Activated naive CD4-positive, alpha-beta T cell treated with anti-CD3 and anti-CD28 coated beads, Interleukin-2, amount 50 U/mL, for 72 hours (primary cell): ENCODE measurements at places on chromosomes 7 and 10. TPM values are rescaled to one million over a fixed set of nuclear protein-coding genes. Genes with fewer than 3 reads are reported as not detected.
A peak's percentile ranks its signal among the peaks of the same experiment; 100 is the strongest.

Gene CRCP
- total RNA-seq, result 18.9 TPM

Gene ETV1
- total RNA-seq, result not detected

Gene PRSS58
- not detected for total RNA-seq

Gene INHBA
- total RNA-seq, result 0.12 TPM

Gene RHOBTB1
- 0.08 TPM for total RNA-seq

Gene SFXN4
- total RNA-seq, result 36.4 TPM

Gene LYZL2
- total RNA-seq, result not detected

Gene COL28A1
- total RNA-seq, result not detected

Gene HIP1
- 3.0 TPM for total RNA-seq

Gene ZNF32
- 3.1 TPM for total RNA-seq

Gene CDK14
- 0.80 TPM for total RNA-seq

- no peak for DNase-seq
These were observed 1155.6 kb downstream of the TYW1 start for GRCh38 chr7:68152205-68152604.

- no peak for DNase-seq
These were observed 3.7 kb downstream of the FLNC start for GRCh38 chr7:128833946-128834325.

- no peak for DNase-seq
These were observed 31.5 kb upstream of the KMT2E start for GRCh38 chr7:104982308-104983075.

DNA sequence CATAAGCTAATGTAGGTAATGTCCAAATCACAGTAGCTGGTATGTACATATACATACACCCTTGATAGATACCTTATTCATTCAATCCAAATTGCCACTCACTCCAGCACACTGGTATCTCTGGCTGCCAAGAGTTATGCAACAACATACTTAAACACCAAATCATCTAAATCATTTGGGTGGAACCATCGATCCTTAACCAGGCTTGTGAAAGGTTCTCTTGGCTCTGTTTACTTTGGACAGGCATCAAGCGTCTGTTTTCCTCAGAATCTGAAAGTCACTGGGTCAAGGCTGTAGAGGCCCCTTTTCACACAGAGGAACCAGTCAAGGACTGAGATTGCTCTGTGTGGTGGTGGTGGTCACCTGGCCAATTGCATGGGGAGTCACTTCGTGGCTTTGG is 24.6 kb downstream of the JAZF1 start:
- DNase-seq, result no peak

GRCh38 chr10:71501402-71501801 is 104.7 kb downstream of the CDH23 start:
- no peak for DNase-seq

DNA sequence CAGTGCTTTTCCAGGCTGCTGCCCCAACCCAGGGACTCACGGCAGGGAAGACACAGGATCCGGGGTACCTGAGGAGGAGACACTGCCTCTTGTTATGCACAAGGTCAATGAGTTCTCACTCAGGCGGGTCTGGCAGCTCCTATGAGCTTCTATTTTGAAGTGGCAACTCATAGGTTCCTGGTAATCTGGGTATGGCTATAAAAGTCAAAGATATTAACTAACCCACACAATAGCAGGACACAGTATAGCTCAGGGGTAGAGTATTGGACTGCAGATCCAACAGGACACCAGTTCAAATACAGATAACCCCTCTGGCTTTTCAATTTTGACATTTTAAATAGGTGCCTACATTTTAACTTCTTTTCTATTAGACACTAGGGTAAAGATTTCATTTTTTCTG is 130.3 kb upstream of the ZNF746 start:
- DNase-seq, result no peak

GRCh38 chr7:27208998-27209397 is 9.1 kb upstream of the HOXA13 start:
- no peak for DNase-seq

- no peak for DNase-seq
These were observed 299.9 kb downstream of the GRID1 start for GRCh38 chr10:86066696-86067095.

- DNase-seq, result peak; percentile 31
These were observed 3.8 kb upstream of the ANTXRL start for GRCh38 chr10:46282842-46283574.

DNA sequence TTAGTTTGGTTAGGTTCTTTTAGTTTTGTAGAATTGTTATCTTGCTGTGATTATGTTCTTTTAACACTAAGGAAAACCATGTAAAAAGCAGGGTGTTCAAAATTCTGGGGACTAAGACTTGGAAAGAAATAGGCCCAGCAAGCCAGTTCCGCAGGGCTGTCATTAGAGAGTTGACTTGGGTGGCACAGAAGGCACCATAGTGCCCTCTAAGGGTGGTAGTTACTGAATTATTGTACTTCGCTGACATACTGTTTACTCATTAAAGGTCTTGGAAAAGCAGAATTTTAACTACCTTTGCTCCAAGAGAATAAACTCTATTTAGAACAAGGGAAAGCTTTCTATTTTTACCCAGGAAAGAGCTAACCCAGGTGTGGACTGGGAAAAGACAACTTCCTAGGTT is 86.5 kb downstream of the OTUD1 start:
- no peak for DNase-seq

DNA sequence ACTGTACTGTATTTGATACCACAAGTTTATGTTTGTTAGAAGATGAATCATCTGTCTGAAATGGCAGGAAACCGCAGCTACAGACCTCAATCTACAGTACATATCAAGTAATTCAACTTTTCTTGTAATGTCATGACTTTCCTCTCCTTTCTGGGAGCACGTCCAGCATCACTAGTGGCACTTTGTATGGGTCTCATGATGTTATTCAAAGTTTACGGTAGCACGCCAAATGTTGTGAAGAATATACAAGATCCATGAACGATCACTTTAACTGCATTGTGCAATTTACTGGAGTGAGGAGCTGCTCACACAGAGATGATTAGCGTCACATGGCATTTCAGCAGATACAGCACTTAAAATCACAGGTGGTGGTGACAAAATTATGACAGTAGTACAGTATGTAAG is 257.8 kb upstream of the GNAI1 start:
- DNase-seq, result no peak

DNA sequence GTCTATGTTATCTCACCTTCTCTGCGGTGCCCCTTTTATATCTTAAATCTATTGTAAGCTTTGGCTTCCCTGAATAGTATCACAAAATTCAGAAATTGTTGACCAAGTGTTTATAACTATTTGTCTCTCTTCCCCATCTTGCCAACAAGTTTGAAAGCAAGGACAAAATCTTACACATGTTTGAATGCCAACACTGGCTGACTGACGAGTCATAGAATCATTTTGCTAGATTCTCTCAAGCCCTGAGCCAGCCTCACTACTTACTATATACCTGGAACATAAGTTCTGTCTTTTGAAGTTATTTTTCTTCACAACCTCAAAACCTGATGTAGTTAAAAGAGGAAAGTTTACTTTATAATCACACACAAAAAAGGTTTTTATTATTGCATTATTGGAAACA is 700.7 kb downstream of the PHTF2 start:
- DNase-seq, result no peak

DNA sequence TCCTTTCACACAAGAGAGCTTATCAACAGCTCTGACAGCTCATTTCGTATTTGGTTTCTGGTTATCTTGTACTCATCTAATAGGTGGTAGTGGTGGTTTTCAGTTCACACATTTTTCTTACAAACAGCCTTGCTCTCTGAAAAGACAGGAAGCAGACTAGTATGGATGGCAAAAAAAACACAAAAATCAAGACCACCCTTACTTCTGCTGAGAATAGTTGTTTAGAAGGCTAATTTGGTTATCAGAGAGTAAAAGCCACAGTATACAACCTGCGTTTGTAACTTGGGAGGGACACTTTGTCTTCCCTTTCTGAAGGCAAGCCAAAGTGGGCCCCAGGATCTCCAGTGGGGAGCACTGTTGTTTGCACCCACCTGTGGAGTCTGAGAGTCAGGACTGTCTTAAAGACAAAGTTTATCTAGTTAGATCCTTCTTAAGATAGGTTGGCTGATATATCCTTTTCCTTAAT is 68.0 kb downstream of the PIP4K2A start:
- no peak for DNase-seq

DNA sequence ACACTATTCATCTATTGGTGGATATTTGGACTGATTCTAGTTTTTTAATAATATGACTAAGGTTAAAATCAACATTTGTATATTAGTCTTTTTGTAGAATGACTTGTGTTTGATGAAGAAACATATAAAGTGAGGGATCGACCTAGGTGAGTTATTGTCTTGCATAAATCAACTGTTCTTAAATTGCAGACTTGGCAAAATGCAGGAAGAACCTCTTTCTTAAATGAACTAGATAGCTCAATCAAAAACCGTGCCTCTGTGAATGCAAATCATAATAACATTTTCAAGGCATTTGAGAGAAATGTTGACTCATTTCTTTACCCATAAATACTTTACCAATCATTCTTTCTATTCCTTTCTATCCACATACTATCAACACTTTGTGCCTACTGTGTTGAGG is 101.5 kb upstream of the ANK3 start:
- DNase-seq, result no peak

DNA sequence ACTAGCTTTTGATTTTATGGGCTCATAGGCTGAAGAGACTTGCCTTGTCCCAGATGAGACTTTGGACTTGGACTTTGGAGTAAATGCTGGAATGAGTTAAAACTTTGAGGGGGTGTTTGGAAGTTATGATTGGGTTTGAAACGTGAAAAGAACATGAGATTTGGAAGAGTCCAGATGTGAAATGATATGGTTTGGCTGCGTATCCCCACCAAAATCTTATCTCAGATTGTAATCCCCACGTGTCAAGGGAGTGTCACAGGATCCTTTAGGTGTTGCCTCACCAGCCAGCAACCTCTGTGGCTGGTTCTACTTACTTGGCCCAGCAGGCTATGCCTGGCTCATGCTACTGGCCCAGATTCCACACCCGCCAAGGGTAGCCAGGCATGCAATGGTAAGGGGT is 119.6 kb upstream of the NPY start:
- no peak for DNase-seq

- DNase-seq, result no peak
These were observed 127.7 kb downstream of the JAZF1 start for GRCh38 chr7:28052933-28053332.

GRCh38 chr7:18541181-18541870 is 45.8 kb downstream of the HDAC9 start:
- DNase-seq, result no peak

DNA sequence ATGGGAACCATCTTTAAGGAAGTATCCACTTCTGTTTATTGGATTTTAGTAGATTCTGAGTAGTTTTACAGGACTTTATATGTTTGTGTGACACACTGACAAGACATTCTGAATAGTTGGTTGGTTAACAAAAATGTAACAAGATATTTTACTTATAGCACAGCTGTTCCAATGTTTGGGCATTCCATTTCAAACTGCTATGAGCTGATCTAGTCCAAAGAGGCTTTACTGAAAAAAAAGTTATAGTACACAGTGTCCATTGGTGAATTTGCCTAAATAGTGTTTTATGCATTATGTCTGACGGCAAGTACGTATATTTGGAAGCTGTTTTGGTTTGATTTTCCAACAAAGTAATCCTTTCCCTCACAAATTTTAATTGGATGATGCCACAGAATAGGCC is 99.1 kb downstream of the SAMD9 start:
- DNase-seq, result no peak

DNA sequence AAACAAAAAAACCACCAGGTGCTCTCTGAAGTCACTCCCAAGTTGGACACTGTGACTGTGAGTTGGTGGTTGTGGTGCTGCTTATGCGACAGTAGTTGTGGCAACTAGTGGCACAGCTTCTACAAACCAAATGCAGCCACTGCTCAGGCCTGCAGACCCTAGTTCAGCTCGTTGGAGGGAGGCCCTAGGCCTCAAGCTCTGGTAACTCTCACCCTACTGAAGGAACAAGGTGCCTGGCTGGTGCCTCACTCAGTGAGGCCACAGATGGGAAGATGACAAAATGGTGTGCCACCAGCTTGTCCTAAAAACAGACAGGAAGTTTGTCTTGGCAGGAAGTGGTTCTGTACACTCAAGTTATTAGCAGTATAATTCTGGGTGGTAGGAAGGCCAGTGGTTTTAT is 45.3 kb upstream of the RAPGEF5 start:
- DNase-seq, result no peak

DNA sequence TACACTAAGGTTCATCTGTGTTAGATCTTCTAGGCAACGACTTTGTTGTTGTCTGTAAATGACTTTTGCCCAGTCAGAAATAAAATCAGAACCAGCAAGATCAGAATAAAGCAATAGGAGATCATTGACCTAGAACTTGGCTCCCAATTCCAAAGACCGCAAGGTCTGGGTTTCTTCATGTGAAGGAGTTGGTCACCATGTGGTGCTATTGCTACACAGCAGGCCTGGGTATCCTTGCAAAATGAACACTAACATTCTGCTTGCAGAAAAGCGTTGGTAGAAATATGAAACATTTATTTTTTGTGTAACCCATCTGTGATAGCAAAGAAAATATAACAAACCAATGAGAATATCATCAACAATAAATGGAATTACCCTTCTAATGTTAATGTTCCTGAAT is 831.0 kb downstream of the NXPH1 start:
- DNase-seq, result no peak

GRCh38 chr10:49243610-49244283 is 55.2 kb upstream of the C10orf71 start:
- DNase-seq, result no peak

DNA sequence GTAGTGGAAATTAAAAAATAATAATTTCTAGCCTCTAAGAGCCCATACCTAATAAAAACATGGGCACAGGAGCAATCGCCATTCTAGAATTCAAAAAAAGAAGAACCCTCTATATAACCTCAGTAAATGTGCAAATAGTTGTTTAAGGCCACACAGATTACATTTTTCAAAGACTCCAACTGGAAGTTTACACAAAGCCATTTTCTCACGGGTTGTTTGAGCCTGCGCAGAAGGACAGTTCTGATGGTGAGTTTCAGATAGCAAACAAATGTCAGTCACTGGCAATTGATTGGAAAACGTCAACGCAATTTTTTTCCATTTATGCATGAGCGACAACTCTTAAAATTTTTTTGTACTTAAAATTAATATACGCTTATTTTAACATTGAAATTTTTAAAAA is 23.0 kb upstream of the ELMO1 start:
- no peak for DNase-seq

GRCh38 chr10:15541376-15541775 is 170.3 kb upstream of the FAM171A1 start:
- DNase-seq, result no peak

DNA sequence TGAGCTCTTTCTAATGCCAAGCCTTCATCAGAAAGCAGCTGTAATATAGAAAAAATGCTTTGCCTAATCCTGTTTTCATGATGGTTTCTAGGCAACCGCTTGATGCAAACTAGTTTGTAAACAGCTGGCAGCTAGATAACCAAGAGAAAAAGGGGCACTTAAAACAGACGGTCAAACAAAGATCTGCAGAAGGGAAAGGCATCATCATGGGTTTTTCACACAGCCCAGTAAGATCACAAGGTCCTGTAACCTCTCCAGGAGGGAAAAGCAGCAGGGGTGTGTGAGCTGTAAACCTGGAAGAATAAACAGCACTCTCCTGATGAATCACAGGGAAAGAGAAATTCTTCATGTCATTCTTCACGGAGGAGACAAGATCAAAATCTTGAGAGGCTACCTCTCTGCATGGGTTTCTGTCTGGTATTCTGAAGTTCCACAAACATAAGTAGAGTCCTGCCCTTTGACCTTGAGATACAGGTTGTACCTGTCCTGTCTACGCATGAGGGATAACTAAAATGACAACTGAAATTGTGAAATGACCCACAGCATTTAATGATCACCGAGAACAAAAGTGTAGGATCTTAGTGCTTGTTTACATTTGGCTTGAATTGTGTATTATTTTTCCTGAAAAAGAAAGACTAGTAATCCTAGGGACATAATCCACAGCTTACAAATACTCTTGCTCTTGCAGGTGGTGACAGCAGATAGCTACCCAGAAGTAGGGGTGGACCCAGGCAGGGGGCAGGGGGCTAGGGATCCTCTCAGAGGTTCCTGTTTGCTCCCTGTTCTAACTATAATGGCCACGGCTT is 48.0 kb downstream of the CREB3L2 start:
- DNase-seq, result no peak
